ENCODE measurements at places on chromosomes 5 and 9.

DNA sequence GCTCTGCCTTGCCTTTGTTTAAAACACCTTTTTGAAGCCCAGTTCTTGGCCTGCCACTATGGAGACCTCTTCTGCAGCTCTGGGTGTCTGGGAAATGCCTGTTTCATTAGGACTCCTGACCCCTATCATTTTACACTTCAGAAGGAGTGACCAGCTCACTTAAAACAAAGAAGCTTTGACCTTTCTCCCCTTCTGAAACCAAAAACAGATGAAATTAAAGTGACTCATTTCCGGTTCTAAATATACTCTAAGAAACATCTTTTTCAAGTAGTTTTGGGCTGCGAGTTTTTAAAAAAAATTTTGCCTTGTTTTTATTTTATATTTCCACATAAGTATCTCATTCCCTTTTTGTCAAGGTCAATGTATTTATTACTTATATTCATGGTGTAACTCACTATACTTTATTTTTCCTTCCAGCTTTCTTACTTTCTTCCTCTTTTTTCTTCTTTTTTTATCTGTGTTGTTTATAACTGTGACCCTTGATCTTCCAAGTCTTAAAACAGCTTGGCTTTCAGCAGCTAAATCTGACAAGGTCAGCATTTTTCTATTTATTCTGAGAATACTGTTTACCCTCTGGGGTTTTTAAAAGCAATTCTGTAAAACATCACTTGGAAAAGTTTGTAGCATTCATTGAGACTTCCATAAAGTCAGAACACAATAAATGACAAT lies 672.9 kb downstream of the NR2F1-AS1 start:
- DNase-seq, result no peak

- no peak for DNase-seq
Measured at GRCh38 chr5:145161391-145161790, 673.8 kb downstream of the PRELID2 start.

DNA sequence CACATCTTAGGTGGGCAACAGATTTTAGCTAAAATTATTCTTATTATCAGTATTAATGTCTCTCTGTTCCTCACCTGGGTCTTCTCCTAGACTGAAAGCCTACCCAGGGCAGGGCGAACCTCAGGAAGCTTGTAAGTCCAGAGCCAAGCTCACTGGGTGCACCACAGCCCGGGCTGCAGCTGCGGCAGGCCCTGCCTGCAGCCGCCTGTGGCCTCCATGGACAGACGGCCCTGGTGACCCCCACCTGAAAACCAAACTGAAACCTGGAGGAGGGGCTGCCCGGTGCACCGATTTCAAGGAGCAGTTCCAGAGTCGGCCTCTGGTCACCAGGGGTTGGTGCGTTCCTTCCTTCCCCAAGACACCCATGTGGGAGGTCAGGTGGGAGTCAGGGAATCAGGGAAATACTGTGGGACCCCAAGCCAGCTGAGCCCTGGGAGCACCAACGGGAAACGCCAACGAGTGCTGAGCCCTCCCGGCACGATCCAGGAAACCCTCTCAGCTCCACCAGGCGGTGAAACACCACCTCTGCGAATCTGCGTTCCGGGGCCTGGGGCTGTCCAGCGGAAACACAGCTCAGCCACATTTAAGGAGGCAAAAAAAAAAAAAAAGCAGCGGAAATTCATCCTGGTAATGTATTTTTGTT lies 68.6 kb upstream of the PPP1R26 start:
- DNase-seq, result no peak

DNA sequence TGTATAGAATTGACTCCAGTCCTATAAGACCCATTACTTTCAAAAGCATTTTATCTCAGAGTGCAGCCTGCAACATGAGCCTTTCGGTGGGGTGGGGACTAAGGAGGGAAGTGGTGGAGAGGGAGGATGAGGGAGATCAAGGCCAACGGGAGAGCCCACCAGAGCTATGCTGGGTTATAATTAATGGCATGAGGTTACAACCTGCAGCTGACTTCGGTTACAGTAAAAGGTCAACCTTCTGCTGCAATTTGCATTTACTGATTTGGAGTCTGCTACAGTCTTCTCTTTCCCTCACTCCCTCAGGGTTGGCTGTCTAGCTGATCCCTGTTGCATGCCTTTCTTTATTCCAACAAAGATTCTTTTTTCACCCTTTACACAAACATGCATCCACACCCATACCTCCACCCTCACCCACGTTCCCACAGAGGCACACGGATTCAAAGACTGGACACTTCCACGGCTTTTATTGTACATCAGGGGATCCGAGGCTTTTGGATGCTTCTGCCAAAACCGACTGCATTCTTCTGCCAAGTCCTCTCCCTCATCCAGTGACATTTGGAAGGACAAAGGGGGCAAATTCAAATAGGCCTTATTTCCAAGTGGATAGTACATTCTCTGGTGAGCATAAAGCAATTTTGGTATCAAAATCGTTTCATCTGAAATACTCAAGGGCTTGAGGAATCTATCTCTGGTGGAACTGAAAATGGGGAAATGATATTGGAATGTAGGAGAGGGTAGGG lies 381.2 kb downstream of the NFIB start:
- no peak for DNase-seq

GRCh38 chr5:120886351-120886860 lies 422.3 kb downstream of the PRR16 start:
- DNase-seq, result no peak

GRCh38 chr5:104541141-104541785 lies 978.7 kb upstream of the NUDT12 start:
- no peak for DNase-seq

DNA sequence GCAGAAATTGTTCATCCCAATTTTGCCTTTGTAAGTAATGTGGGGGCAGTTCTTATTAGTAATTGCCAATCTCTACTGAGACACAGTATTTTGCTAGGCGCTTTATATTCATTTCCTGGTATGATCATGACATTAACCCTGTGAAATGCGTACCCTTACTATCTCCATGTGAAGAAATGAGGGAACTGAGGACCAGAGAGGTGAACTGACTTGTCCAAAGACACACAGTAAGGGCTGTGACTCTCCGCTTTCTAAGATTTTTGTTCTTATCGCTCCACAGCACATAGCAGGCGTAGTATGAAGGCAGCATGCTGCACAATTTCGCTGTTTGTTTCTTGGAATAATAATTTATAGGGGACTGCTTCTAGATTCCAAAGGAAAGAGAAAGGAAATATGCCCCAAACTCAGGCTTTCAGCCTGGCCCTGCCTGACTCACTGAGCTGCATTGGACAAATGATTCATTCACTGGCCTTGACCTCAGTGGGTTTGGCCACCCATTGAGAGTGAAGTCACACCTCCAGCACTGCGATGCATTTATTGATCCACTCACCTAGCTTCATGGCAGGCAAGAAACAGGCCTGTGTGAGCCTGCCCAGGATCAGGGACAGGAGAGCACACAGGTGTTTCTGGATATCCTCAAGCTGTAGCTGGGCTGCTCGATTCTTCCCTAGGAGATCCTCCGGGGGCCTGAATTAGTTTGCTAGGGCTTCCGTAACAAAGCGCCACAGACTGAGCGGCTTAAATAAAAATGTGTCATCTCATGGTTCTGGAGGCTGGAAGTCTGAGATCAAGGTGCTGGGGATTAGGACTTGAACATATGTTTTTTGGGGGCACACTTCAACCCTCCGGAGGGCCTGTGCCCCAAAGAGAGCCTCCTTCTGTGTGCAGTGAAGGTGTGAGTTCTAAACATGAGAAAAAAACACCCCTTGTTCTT lies 7.2 kb upstream of the DUSP1 start:
- DNase-seq, result no peak

DNA sequence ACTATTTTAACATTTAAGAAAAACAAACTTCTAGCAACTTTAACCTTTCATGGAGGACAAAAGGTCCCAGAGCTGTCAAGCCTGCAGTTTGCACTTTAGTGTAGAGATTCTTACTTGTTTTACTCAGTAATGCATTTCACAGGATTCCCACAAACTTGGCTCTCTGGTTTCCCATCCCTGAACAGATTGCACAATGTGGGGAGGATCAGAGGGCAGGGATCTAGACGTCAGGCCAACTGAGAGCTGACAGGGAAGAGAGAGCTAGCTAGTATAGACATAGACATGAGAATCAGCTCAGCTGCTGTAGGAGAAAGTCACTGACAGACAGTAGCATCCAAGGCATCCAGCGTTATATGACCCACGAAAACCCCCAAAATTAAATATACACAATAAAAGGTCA lies 20.9 kb upstream of the BNIP1 start:
- DNase-seq, result no peak

DNA sequence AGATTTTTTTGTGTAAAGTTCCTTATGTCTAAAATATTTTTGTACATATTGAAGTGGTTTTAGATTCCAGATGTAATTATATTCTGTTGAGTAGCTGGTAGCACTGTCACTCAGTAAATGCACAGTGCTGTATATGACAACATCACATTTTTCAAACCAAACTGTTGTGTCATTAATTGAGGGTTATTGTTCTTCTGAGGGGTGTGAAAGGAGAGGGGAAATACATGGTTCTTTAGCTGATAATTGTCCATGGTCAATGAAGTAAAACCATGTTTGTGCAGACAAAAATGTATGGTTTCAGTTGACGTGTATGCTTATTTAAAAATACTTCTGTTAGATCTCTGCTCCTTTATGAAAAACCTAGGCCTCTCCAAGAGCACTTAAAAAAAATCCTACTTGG lies 3.3 kb downstream of the ZNF462 start:
- DNase-seq, result no peak

DNA sequence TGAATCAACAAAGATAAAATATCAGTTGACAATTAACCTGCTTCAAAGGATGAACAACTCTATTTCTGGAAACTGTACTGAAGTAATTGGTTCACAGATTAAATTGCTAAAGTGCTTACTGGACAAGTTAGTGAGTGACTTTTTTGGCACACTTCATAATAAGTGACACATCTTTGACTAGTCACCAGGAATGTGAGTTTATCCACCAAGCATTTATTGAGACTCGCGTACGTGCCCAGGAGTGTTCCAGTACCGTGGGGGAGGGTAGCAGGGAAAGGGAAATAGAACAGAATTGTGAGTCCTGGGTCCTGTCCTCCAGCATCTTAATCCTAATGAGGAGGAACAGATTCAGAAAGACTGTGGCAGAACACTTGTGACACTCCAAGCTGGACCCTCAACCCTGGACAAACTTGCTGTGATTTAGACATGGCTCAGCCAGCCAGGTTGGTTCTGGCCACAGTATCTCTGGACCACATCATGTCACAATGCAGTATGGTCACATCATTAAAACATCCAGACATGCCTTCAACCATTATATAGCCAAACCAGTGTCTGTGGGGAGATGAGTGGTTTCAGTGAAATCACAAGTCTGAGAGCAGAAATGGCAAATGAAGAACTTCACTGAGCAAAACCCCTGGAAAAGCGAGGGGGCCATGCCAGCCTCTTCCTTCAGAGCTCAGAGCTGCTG lies 623.1 kb downstream of the BNC2 start:
- DNase-seq, result no peak

DNA sequence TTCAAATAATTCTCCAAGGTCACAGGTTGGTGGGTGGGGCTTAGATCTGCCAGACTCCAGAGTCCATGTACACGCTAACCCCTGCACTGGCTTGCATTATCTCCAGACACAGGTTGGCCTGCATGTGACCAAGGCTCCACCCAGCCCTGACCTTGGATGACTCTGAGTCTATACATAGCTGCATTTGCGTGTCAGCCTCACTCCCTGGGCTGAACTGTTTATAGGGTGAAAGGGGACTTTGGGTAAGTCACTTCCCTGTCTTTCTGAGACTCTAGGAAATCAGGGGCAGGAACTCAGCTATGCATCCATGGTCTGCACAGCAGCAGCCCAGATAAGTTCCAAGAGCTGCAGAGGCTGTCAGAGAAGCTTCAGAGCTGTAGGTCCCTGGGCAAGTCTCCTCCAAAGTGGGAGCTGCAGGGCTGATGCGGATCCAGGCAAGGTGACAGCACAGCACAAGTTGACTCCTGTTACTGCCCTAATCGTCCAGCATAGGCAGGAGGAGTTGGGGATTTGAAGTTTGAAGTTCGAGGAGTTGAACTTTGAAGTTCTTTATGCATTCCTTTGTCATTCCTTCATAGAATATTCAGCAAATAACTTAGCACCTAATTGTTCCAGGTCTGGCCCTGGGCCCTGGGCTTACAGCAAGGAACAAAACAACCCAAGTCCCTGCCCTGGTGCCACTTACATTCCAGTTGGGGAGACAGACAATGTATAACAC lies 53.4 kb downstream of the SLC22A5 start:
- no peak for DNase-seq

DNA sequence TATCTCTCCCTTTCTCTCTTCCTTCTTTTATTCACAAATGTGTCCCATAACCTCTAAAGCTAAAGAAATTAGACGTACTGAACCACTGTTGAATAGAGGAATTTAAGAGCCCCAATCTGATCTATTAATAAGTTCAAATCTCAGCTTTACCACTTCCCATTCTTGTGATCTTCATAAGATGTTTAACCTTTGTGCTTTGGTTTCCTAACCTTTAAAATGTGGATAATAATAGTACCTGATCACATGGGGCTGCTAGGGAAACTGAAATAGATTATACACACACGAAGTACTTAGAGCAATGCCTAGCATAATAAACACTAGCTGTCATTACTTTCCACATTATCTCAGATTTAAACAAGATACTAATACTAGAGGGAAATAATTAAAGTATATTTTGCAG lies 324.3 kb upstream of the SEMA6A start:
- DNase-seq, result no peak

- no peak for DNase-seq
Measured at GRCh38 chr5:173278641-173279040, 43.6 kb upstream of the NKX2-5 start.

DNA sequence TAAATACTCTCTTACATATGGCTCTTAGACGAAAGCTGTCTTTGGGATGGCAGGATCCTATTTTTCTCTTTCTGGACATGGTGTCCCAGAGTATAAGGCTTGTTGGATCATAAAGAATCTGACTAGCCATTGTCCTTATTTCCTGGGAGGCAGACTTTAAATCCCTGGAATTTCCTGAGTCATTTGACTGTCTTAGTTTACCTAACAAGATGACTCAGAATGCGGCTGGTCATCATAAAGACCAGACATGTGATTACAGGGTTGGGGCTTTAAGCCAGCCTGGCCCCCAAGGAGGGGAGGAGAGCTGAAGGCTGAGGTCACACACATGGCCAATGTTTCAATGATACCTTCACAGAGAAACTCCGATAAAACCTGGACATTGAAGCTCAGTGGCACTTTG lies 37.2 kb downstream of the FAM240B start:
- no peak for DNase-seq

DNA sequence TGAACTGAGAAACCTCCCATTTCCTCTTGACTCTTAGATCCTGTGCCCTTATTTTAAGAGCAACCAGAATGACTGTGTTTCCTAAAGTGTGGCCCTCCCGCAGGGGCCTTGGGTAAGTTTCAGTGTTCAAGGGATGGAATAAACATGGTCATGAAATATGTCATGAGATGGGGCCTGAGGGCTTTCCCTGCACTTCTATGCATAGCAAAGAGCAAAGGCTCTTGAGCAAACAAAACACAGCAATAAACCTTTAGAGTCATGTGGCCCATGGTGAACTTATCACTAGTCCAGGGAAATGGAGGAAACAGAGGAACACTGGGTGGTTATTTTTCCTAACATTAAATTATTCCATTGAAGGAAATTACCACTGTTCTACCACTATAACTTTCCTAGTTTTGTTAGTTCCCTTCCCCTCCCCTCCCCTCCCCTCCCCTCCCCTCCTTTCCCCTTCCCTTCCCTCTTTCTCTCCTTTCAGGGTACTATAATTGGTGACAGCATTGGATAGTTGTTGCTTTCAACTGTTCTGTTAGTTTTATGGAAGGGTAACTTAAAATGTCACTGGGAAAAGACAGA lies 72.4 kb downstream of the CTSL start:
- no peak for DNase-seq
